Stimulated activated CD8-positive, alpha-beta memory T cell treated with anti-CD3 and anti-CD28 coated beads, Interleukin-12 subunit alpha, Interleukin-12 subunit beta, amount 100 ng/mL, for 1 hour (primary cell): ENCODE measurements at places on chromosomes 3 and 15.

- no peak for DNase-seq
Measured at GRCh38 chr3:129377615-129378014, 50.8 kb downstream of the EFCAB12 start.

GRCh38 chr3:180749796-180750195 lies 70.5 kb upstream of the CCDC39 start:
- no peak for DNase-seq

GRCh38 chr3:177427540-177427939 lies 230.3 kb upstream of the TBL1XR1 start:
- no peak for DNase-seq

DNA sequence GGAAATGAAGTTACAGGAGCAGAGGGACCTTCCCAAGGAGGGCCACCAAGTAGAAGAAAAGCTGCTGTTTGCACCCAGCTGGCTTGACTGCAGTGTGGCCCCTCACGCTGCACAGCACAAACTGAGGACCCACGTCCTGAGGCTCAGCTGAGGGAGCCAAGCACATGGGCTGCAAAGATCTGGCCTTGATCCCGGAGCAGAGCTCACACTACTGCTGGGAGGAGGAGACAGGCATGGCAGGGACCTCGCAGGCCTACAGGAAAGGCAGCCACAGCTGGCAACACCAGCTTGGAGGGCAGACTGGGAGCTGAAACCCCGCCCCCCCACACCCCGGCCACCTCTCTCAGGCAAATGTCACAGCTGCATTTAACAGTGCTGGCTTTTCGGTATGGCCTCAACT lies 39.7 kb downstream of the KLHL25 start:
- no peak for DNase-seq

GRCh38 chr3:77449459-77450350 lies 409.8 kb downstream of the ROBO2 start:
- no peak for DNase-seq

DNA sequence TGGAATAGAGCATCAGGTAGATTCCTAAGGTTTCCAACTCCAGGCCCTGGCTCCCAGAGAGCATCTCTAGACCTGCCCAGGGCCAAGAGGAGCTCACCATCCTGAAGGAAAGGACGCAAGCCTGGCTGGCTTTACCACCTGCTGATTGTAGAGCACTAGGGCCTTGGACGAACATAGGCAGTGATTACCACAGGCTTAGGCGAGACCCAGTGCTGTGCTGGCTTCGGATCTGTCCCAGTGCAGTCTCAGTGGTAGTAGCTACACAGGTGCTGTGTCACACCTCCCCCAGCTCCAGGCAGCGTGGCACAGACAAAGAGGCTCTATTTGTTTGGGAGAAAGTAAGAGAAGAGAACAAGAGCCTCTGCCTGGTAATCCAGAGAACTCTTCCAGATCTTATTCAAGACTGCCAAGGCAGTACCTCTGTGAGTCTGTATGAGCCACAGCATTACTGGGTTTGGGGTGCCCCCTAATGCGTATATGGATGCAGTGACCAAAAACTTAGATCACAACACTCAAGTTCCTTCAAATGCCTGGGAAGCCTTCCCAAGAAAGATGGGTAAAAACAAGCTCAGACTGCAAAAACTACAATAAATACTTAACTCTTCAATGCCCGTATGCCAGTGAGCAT lies 25.4 kb downstream of the ISG20 start:
- peak; percentile 27 for DNase-seq

- no peak for DNase-seq
Measured at GRCh38 chr15:59540654-59541053, 70.9 kb upstream of the GCNT3 start.

- no peak for DNase-seq
Measured at GRCh38 chr3:3281024-3281423, 101.5 kb upstream of the CRBN start.

- no peak for DNase-seq
Measured at GRCh38 chr15:76114561-76114960, 54.8 kb downstream of the TMEM266 start.

- DNase-seq = no peak
Measured at GRCh38 chr15:77656294-77656693, 23.6 kb upstream of the LINGO1 start.

- DNase-seq = no peak
Measured at GRCh38 chr15:89747708-89748682, 3.1 kb downstream of the MESP1 start.

DNA sequence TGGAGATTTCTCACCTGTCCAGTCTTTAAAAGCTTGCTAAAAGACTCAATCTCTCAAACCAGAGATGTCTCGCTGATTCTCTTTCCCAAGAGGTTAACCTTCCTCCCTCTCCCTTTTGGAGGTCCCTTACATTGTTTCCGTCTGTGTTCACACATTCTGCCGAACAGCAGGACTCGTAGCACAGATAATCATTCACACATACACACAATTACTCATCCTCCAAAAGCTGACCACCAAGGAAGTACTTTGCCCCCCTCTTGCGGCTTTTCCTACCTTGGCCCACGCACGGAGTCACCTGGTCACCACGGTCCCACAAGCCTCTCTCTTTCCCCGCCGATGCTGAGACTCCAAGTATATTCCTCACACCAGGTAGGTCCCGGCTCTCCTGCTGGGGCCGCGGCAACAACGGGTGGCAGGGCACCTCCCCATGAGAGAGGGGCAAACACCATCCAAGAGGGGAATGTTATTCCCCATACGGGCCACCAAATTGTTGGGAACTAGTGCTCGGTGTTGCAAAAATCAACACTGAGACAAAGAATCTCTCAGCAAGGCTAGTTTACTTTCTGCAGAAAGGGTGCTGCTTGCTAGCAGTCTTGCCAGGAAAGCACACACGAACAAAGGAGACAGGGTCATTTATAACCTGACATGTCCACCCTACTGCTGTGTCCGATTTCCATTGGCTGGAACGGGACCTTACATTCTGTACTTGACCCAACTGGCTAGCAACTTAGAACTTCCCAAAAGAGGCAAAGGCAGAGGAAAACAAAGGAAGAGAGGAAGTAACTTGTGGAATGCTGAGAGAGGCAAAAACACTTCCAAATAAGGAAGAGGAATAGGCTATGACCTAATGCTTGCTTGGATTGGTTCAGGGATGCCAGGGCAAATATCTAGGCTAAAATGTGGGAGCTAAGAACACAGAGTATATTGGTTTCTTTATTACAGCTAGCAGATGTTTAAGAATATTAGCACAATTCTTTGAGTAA lies 102.1 kb upstream of the NECTIN3 start:
- no peak for DNase-seq

DNA sequence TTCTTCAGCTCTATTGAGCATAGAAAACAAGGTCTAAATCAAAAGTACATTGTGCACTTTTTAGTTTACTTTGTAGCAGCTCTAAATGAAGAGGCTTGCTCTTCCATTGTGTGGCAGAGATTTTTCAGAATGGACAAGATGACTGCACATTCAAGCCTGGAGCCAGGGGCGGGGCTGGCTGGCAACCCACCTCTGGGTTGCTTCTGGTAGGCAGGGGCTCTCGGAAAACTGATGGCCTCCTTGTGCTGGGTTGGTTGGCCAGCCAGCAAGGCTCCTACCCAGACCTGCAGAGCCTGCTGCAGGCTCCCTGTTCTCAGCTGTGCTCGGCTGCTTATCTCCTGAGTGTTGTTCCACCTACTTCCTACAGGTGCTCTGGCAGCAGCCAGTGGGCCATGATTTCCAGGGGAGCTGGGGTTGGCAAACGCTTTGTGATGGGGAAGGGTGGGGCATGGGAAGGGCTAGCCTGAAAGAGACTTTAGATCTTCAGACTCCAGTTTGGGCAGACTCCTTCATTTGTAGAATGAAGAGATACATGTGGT lies 8.8 kb downstream of the BSN start:
- no peak for DNase-seq

- DNase-seq = no peak
Measured at GRCh38 chr3:149781211-149781610, 11.1 kb downstream of the ANKUB1 start.

- DNase-seq = no peak
Measured at GRCh38 chr3:136562026-136562425, 190.2 kb downstream of the STAG1 start.

GRCh38 chr15:70438776-70439175 lies 324.6 kb downstream of the UACA start:
- DNase-seq = no peak

- no peak for DNase-seq
Measured at GRCh38 chr15:42130246-42130986, 26.0 kb downstream of the PLA2G4F start.

DNA sequence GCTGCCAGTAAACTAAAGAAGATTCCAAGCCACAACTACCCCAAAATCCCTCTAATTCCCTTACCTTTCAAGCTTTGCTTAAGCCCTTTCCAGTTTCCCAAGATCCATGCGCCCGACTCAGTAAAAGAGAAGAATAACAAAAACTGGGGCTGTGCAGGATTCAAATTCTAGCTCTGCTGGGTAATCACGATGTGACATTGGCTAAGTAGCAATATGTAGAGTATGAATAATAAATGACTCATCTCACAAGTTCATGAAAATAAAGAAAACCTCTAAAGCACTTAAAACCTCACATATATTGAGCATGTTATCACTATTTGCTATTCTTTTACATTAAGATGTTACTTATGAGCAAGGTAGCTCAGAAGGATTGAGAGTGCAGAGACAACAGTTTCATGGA lies 522.2 kb upstream of the ZNF717 start:
- no peak for DNase-seq

DNA sequence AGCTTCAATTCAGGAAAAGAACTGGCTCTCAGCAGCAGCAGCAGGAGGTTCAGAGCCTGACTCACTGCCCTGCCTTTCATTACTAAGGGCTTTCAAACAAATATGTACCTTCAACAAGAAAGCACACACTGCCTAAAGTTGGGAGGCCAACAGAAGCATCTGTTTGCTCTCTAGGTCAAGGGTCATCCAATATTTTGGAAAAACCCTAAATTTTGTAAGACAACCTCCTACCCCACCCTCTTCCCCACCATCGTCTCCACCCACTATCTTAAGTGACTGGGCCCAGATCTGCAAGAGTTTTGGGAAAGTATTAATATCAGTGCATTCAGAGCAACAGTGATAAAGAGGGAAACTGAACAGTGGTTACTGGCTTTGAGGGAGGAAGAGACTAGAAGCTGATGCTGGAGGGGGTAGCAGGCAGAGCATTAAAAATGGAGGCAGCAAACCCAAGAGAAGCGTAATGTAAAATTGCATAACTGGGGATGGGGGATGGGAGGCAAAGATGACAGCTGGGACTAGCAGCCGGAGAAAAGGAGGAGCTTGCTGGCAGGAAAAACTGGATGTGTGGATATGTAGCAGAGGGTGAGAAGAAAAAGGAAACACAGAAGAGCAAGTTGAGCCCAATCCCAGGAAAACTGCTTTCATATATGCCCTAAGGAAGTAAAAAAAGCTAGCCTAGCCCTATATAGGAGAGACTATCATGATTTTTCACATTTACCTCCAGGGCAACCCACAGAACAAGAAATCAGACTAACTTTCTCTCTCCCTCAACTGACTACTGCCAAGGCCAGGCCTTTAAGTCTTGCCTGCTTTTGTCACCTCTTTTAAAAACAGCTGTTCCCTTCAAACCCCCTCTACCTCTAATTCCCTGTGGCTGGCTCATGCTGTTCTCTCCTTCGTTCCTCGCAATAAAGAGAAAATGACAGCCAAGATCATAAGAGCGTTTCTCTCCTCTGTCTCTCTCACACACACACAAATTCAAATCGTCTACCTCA lies 31.4 kb downstream of the NPTN start:
- no peak for DNase-seq

DNA sequence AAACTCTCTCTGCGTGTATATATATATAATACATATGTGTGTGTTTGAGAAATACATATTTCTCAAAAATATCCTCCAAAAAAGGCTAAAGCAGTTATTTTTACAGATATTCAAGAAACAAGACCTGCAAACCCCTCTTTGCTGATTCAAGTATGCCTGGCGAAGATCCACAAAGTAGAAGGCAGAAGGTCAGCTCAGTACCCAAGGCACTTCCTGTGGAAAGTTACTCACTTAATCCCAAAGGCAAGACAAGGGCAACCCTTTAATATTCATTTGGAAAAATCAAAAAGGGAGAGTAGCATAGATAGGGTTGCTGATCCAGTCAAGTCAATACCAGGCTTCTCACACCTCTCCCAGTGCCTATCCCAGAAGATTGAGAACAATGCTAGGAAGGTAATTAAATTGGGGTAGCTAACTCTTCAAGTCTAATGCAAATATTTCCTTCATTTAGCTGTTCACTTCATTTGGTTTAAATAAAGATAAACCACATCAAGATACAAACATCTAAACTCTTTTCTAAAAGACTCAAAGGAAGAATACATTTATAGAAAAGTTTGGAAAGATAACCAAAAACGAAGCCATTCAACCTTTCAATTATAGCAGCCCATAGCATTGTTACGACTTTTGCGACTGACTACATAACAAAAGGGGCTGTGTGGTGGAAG lies 7.2 kb downstream of the COX17 start:
- DNase-seq = no peak

DNA sequence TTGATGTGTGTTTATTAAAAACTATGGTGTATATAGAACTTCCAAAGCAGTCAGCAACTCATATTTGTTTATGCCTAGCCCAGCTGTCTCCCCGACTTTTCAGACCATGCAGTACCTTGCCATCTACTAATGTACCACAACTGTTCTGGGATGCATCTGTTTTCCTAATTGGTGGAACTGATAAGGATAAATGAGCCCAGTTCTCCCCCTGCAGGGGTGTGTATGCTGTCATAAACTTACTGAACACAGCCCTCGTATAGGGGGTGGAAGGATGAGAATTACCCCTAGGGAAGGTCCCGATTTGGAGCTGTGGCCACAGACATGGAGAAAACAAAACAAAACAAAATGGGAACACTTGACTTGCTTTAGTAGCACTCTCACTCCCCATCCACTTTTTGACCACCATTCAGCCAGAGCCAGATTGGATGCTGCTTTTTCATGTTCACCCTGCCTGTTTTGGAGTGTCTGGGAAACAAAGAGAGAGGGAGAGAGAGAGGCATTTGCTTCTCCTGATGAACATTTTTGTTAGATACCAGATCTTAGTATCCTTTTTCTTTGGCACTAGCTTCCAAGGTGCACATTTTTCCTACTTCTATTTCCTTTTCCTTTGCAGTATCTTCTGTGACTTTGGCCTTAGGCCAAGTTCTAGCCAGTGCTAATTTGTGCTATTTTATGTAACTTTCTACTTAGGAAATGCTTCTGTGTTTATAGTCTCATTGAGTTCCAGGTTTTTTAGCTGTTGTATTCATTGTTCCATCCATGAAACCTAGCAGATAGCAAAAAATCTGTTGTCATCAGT lies 29.1 kb downstream of the CADM2 start:
- DNase-seq = no peak

GRCh38 chr3:187321766-187322165 lies 30.2 kb upstream of the MASP1 start:
- no peak for DNase-seq

DNA sequence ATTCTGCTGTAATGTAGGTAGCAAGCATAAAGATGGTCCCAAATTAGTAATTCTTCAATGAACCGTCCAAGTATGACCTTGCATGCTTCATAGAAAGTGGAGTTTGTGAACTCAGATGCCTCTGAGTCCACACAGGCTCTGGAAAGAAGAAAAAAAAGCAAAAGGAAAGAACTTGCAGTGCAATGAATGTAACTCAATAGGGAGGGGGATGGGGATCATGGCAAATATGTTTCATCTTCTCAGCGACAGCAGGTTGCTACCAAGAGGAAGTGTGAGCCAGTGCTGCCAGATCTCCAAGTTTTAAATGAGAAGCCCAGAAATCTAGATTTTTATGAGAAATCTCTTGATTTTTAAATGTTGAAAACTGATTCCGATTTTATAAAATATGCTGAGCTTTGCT lies 50.3 kb downstream of the IL20RB start:
- no peak for DNase-seq

GRCh38 chr3:26343647-26344046 lies 278.9 kb upstream of the LRRC3B start:
- DNase-seq = no peak
